ENCODE measurements at places on chromosomes 4 and X. TPM values are rescaled to one million over a fixed set of nuclear protein-coding genes. Genes with fewer than 3 reads are reported as not detected.

- no peak for DNase-seq
Measured at GRCh38 chr4:139839403-139840031, 173.9 kb downstream of the MGST2 start.

GRCh38 chr4:101667348-101667747 is 123.2 kb upstream of the BANK1 start:
- DNase-seq = no peak

DNA sequence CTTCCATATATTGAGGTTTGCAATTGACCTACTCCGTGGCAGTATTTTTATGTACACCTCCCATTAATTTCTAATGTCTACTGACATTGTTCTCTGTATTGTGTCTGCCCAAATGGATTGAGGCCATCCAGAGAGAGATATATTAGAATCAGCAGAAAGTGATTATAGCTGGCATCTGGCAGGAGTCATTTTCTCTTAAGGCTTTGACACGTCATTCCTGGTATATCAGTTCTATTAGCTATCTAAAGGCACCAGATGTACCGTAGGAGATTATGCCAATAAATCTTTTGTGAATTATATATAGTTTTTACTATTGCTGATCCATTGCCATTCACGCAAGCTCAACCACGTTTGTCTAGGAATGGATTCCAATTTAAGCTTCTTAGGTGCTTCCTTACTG is 1026.4 kb upstream of the IGFBP7 start:
- DNase-seq = no peak

GRCh38 chr4:149706942-149707341 is 108.7 kb downstream of the IQCM start:
- no peak for DNase-seq

- DNase-seq = no peak
Measured at GRCh38 chrX:44906542-44906941, 33.6 kb downstream of the KDM6A start.

- DNase-seq = peak; percentile 82
Measured at GRCh38 chrX:79133904-79134303, 10.6 kb upstream of the GPR174 start.

DNA sequence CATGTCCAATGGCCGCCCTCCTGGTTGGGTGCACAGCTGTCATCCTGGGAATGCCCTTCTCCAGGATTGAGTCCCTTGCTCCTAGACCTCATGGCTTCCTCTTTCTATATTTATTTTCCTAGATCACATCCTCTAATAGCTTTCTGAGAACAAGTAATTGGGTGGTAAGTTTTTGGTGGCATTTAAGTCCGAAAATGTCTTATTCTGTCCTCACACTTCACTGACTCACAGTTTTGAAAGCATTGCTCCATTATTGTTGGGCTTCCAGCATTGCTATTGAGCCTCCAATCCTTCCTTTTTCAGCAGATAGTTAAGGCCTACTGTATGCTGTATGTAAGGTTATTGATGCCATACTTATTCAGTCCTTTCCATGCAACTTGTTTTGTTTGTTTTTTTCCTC is 25.9 kb downstream of the PGM2 start:
- DNase-seq = no peak

GRCh38 chrX:23857363-23857762 is 50.4 kb downstream of the APOO start:
- DNase-seq = no peak

DNA sequence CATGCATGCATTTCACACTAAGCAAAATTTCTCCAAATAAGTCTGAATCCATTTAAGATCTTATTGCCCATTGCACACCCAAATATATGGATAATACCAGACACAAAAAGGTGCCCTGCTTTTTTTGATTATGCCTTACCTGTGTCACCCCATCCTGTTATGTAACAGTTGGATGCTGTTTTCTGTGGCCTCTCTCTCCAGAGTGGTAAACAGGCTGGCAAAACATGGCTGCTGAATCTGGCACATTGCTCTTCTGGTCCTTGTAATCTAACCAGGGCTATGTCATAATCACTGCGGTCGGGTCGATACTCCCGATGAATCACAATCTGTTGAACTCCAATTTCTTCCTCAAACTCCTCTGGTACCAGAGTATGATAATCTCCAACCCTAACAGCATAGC is 70.1 kb downstream of the PRSS12 start:
- no peak for DNase-seq

GRCh38 chrX:118530219-118530911 is 34.8 kb downstream of the DOCK11 start:
- no peak for DNase-seq

- DNase-seq = no peak
Measured at GRCh38 chr4:135050086-135050717, 848.6 kb upstream of the PABPC4L start.

DNA sequence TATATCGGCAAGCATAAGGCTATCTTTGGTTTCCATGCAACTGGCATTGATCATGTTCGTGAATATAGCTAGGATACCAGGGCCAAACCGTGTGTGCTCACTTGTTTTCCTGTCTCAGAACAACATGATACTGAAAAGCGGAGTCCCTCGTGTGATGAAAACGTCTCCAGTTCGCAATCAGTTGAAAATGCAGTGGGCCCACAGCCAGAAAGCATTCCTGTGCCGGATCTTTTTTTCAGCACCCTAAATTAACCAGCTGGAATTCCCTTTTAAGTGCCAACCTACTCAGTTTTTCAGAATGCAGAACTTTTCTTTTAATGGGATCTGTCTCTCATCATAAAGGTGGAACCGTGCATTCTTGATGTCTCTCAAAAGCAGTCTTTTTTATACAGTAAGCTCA is 130.8 kb upstream of the FRG1 start:
- DNase-seq = no peak

DNA sequence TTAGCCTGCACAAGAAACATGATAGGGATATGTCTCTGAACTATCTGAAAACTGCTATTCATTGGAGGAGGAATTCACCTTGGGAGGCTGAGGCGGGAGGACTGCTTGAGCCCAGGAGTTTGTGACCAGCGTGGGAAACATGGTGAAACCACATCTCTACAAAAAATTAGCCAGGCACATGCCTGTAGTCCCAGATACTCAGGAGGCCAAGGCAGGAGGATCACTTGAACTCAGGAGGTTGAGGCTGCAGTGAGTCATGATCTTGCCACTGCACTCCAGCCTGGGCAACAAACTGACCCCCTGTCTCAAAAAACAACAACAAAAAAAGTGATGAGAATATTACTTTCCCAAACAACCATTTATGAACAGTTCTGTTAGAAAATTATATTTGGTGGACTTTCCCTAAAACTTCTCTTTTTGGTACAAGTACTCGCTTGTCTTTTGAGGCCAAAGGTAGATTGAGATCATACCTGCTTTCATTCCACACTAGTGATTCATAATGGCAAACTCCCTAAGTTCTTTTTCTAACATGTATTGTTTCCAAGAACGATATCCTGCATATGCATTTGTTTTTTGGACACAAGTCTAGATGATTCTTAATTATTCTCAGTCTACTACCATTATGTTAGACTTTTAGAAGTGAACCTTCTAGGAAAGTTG is 33.4 kb downstream of the METTL14 start:
- no peak for DNase-seq

DNA sequence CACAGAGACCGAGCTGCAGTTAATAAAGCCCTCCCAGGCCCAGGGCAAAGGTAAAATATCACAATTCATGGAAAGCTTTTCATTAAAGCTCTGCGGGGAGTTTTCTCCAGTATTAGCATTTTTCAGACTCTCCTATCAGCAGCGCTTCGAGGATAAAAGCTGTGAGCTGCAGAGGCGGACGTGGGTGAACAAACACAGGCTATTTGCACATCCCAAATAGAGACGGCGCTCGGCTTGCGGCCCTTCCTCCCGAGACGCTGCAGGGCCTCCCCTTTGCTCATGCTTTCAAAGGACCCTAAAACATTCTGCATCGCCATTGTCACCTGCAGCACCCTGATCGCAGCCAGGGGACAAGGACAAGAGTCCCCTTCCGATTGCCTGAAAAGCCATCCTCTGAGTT is 97.3 kb downstream of the SORCS2 start:
- DNase-seq = no peak

- DNase-seq = no peak
Measured at GRCh38 chr4:87442889-87443288, 20.5 kb downstream of the NUDT9 start.

- DNase-seq = no peak
Measured at GRCh38 chrX:43121637-43122036, 343.7 kb upstream of the PPP1R2C start.

- no peak for DNase-seq
Measured at GRCh38 chr4:1770791-1771231, 22.3 kb upstream of the FGFR3 start.

DNA sequence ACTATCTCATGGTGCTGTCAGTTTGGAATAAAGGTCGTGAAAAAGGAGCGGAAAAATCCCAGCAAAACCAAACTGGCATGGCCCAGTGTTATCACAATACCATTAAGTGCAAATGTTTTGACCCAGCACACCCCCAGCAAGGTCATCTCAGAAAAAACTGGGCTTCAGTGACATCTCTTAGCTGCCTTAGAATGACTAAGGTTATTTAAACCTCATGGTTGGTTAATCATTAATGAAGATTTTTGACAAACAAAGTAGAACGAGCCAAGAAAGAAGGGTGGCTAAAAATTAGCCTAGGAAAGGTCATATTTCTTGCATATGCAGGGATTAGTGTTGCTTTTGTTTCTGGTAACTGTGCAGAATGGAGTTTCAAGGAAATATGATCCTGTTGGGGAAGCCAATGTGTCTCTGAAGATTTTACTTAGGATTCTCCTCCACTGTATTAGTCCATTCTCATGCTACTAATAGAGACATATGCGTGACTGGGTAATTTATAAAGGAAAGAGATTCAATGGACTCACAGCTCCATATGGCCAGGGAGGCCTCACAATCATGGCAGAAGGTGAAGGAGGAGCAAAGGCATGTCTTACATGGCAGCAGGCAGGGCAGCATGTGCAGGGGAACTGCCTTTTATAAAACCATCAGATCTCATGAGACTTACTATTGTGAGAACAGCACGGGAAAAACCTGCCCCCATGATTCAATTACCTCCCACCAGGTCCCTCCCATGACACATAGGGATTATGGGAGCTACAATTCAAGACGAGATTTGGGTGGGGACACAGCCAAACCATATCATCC is 83.5 kb downstream of the CHRNA9 start:
- DNase-seq = no peak

DNA sequence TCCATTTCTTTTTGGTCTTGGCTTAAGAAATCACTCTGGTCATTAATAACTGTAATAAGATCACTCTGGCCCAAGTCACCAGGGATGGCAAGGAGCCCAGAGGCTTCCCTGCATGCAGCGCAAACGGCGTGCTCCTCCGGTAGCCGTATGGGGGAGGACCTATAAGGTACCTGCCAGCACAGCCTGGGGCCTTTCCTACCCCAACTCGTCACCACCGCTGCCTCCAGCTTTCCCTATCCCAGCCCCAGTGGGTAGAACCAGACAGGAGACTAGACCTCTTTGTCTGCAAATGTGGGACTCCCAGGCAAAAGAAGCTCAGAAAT is 25.9 kb downstream of the HAND2 start:
- DNase-seq = no peak

The SH3RF1 gene
- not detected for polyA plus RNA-seq

The BST1 gene
- polyA plus RNA-seq = 6.5 TPM

The CCDC160 gene
- not detected for polyA plus RNA-seq

The VCX3A gene
- not detected for polyA plus RNA-seq

The TIGD4 gene
- 0.18 TPM for polyA plus RNA-seq

The CDKN2AIP gene
- polyA plus RNA-seq = 23.0 TPM

The PABPC1L2B gene
- polyA plus RNA-seq = not detected

The BRS3 gene
- not detected for polyA plus RNA-seq

The PCSK1N gene
- 4.1 TPM for polyA plus RNA-seq

The SUPT20HL1 gene
- polyA plus RNA-seq = not detected

The CPZ gene
- not detected for polyA plus RNA-seq

The MAGEE1 gene
- polyA plus RNA-seq = 1.9 TPM

The HSFX3 gene
- not detected for polyA plus RNA-seq

The SPP1 gene
- polyA plus RNA-seq = not detected

Data from CD4-positive, CD25-positive, alpha-beta regulatory T cell (primary cell).